ENCODE measurements at places on chromosomes 3 and 15. TPM values are rescaled to one million over a fixed set of nuclear protein-coding genes. Genes with fewer than 3 reads are reported as not detected.
A peak's percentile ranks its signal among the peaks of the same experiment; 100 is the strongest.

- peak; percentile 33 for DNase-seq
Measured at GRCh38 chr3:43028678-43029490, 49.8 kb downstream of the GASK1A start.

The CHCHD6 gene
- total RNA-seq: 7.7 TPM

GRCh38 chr3:22156868-22157267, 405.9 kb upstream of the ZNF385D start:
- DNase-seq: no peak

The PEX5L gene
- 0.56 TPM for total RNA-seq

The GFM1 gene
- total RNA-seq: 39.4 TPM
